Activated T-cell treated with anti-CD3 and anti-CD28 coated beads for 1 hour (primary cell): ENCODE measurements at places on chromosomes 2 and 18.

- no peak for DNase-seq
Observed at GRCh38 chr18:8264861-8265411, 344.3 kb upstream of the RAB12 start.

DNA sequence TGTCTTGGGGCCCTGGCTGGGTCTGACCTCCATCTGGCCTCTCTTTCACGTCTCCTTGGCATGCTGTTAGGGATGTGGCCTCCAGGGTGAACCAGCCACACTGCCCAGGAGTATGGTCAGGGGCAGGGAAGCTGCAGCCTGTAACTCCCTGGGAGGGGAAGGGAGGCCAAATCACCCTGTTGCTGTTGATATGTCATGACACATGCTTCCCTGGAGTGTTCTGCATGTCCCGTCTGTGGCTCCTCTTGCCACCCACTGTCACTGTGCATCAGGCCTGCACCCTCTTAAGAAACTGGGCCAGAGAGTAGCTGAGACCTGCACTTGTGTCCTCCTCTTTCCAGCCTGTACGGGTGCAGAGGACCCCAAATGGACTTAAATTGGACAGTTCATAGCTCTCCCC is 221.3 kb downstream of the FHOD3 start:
- DNase-seq = no peak

DNA sequence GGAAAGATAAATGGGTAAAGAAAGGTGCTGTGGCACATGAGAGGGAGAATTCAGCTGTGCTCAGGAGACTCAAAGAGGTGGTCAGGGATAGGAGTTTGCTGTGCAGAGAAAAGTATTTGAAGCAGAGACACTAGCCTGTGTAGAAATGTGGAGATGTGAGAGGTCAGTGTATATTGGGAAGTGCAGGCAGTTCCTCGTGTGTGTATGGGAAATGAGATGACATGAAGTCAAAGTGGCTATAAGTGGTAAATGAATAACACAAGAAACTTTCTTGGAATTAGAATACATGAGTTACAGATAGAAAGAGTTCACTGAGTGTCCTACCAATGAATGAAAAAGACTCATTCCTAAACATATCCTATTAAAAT is 11.6 kb downstream of the MAP3K20 start:
- no peak for DNase-seq

- no peak for DNase-seq
Observed at GRCh38 chr2:202790676-202791075, 80.9 kb downstream of the ICA1L start.

GRCh38 chr2:136582628-136583205 is 182.6 kb upstream of the THSD7B start:
- no peak for DNase-seq

GRCh38 chr2:128362889-128363228 is 44.2 kb upstream of the HS6ST1 start:
- no peak for DNase-seq

- no peak for DNase-seq
Observed at GRCh38 chr2:140910683-140911082, 1220.1 kb downstream of the LRP1B start.

DNA sequence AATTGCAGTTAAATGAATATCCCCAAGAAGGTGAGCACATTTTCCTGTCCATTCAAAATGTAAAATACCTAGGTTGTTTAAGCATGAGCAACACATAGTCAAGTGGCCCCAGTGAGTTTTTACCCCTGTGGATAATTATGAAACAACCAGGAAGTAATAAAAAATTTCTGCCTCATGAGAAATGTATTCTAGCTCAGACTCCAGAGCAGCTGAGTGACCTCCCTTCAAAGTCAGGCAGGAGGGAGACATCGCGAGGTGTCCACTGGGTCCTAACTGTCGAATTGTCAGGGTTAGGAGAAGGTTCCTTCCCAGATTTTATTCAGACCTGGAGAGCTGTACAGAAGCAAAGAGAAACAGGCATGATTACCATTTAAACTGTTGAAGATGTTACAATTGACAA is 416.6 kb upstream of the SMIM21 start:
- no peak for DNase-seq

- no peak for DNase-seq
Observed at GRCh38 chr2:179275253-179276012, 10.8 kb upstream of the SESTD1 start.

DNA sequence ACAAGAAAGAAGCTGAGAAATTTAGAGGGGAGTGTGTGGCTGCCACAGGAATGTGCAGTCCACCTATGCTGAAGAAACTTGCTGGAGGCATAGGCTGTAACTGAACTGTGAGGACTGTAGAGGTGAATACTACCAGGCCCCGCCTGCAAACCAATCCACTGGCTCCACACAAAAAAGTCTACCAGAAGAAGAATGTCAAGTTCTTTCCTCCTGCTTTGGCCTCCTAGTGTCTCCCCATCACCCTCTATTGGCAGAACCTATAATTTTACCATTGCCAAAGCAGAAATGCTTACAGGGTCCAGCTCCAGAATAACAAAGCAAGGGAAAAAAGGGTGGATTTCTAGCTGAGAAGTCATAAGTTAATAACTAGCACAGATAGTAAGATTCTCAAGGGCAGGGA is 5.9 kb upstream of the ATP5MC3 start:
- no peak for DNase-seq

- no peak for DNase-seq
Observed at GRCh38 chr2:83517727-83518368, 941.2 kb downstream of the SUCLG1 start.

- DNase-seq = no peak
Observed at GRCh38 chr18:49250816-49251388, 209.5 kb downstream of the DYM start.

DNA sequence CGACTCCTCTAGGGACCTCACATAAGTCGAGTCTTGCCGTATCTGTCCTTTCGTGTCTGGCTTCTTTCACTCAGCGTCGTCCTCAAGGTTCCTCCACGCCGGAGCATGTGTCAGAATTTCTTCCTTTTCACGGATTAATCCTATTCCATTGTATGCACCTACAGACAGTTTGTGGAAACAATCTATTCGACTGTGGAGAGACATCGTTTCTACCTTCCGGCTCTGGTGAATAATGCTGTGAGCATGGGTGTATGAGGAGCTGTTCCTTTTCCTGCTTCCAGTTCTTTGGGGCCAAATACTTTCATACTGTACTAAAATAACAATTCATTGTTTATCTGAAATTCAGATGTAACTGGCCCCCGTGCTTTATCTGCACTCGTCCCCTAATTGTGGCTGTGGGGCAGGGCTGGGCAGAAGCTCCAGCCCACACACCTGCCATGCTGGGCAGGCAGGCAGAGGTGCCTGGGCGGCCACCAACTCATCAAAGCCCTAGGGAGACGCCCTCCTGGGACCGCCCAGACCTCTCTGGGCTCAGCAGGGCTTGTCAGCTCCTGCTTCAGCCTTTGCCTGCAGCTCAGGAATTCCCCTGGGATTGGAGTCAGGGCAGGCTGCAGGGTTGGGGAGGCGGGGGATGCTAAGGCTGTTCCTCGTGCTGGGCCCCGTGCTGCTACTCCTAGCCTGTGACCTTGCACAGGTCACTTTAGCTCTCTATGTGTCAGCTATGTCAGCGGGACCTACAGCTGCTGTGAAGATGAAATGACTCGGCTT is 14.5 kb downstream of the GPC1 start:
- DNase-seq = no peak

- no peak for DNase-seq
Observed at GRCh38 chr2:196653843-196654242, 14.3 kb downstream of the CCDC150 start.

DNA sequence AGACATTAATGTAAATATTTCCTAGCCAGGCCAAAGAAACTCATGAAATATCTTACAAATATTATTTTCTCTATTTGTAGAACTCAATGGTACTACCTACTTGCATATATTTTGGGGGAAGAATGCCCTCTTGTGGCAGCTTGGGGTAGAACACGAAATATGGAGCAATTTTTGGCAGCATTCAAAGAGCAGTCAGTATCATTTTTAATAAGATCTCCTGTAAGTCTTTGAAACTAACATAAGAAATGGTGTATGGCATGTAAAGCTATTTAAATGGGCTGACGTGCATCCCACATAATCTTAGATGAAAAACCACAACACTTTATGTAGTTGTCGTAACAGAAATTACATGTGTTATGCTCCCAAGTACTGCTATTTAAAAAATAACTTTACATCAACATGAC is 62.3 kb upstream of the CCDC195 start:
- peak; percentile 40 for DNase-seq

DNA sequence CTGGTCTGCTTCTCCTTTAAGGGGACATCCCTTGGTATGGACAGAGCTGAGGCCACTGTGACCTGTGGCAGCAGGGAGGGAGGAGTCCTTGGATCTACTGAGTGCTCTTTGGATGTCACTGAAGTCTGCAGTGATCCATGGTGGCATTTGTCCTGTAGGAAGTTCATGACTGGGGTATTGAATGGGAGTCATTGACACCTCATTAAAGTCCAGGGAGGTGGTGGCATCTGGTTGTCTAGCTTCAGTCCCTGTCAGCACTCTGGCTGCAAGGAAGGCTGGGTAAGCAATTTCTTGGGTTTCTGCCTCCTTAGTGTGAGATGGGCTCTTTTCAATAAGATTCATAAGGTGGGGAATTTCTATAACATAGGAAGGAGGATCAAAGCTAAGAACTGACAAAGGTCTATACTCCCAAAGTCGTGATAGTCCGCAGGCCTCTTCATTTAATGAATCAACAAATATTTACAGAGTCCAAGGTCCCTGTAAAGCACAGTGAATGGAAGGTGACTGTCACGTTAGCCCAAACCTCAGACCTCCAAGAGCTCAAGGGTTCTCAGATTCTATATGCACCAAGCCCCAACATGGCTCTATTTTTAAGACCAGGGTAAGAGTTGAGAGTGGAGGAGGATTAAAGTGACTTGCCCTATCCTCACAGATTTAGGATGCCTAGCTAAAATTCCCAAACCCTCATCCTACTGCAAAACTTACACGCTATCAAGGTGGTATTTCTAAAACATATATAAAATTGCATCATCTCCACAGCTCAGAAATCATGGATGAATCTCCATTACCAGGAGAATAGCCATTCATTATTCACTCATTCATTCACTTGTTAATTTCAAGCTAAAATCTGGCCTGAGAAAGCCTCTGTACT is 40.2 kb downstream of the THNSL2 start:
- no peak for DNase-seq

GRCh38 chr2:12428786-12429185 is 287.9 kb upstream of the TRIB2 start:
- DNase-seq = no peak
